ENCODE measurements at places on chromosomes 5 and 9. TPM values are rescaled to one million over a fixed set of nuclear protein-coding genes. Genes with fewer than 3 reads are reported as not detected.

GRCh38 chr5:176440927-176441706, 7.1 kb upstream of the FAF2 start:
- no peak for DNase-seq

- DNase-seq: no peak
These were observed 523.5 kb downstream of the CDH12 start for GRCh38 chr5:22329683-22330082.

The CCDC183 gene
- polyA plus RNA-seq: not detected

The CDKN2B-AS1 gene
- polyA plus RNA-seq: 0.48 TPM

DNA sequence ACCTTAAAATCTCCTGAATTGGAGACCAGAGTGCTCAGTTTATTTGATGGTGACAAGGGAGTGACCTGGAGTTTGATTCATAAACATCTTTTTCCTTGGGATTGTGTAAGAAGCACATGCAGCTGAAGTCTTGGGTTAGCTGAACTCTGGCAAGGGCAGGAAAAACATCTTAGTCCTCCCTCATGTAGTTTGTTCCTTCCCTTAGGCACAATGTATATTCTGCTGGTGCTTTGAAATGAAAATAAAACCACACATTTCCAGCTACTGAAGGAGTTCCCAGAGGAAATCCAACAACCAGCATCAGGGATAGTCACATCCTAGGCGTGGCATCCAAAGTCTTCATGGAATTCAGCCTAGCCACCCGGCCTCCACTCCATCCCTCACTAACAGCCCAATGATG, 95.2 kb upstream of the PAPPA start:
- DNase-seq: no peak

GRCh38 chr5:33938881-33939280, 2.7 kb downstream of the RXFP3 start:
- DNase-seq: no peak

DNA sequence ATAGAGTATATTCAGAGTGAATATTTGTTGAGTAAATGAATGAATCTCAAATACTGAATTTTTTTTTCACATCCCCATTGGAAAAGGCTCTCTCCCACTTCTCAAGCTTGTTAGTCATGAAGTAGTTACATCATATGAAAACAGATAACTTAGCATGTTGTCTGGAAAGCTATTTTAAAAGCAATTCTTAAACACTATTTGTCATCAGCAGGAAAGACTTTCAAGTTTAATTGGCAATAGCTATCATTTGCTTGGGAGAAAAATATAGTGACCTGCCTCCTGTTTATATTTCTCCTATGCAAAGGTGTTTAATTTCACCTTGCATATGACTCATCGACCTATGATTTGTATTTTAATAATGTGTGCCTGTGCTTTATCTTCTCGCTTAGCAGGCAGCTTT, 499.8 kb upstream of the GRIA1 start:
- no peak for DNase-seq

GRCh38 chr5:72248410-72248981, 71.5 kb downstream of the MRPS27 start:
- no peak for DNase-seq

- no peak for DNase-seq
These were observed 331.9 kb downstream of the ADAMTS6 start for GRCh38 chr5:65149827-65150226.

The RNF183 gene
- polyA plus RNA-seq: not detected

DNA sequence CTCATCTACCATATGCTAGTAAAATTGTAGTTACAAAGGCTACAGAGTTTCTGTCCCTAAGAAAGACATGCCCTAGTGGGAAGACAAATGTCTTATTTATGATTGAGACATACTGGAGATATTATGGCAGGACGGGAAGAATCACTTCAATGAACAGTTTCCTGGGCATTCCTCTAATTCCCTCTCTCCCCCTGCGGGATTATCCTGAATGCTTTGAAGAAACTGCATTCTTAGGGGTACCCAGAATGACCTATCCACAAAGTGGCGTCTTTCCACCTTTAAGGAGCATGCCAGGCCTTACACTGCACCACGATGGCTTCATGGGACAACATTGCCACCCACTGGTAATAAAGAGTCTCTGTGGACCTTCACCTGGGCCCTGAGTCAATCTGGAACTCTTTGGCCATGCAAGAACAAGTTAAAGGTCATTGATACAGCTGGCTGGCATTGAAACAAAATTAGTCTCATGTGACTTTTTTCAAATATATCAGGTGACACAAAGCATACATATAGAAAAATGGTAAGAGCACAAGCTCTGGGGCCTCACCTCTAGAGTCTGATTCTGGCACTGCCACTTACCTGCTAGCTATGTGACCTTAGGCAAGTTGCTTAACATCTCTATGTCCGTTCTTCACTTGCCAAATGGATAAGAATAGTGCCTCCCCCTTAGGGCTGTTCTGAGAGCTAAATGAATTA, 32.0 kb downstream of the ANKRD55 start:
- peak; percentile 18 for DNase-seq

- no peak for DNase-seq
These were observed 10.3 kb downstream of the PTPA start for GRCh38 chr9:129121483-129121882.

The KCNIP1 gene
- not detected for polyA plus RNA-seq

DNA sequence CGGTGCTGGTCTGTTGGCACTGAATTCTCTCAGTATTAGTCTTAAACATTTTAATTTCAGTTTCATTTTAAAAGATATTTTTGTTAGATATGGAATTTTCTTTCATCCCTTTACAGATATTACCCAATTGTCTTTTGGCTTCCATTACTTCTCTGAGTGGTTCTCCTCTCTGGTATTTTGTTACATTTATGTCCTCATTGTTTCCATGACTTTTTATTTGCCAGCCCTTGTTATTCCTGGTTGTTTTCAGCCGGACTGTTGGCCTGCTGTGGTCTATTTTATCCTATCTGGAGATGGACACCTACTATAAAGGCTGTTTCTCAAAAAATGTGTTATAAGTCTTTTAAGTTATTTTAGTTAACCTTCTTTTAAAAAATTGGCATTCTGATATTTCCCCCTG, 117.2 kb downstream of the ARHGEF28 start:
- DNase-seq: no peak

DNA sequence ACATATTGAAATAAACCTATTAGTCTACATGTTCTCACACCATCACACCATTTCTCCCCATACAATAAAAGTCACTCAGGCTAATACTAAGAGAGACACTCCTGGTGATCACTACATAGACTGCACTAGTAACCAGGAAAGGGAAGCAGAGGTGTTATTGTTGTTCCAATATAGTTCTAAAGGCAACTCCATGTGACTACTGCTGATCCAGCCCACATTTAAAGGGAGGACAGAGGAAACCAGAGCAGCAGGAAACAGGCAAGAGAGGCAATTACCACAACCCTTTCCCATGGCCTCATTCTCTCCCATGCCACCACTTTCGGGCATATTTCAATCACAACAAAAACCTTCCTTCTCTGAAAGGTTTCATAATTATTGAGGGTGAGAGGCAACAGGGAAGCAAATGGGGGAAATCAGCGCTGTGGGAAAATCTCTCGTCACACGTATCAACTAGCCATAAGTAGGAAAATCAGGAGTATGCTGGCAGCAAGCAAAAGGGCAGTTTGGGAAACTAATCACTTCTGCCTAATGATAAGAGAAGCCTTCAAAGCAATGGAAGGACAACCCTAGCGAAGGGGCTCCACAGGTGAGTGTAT, 1.8 kb downstream of the UBAP2 start:
- no peak for DNase-seq

DNA sequence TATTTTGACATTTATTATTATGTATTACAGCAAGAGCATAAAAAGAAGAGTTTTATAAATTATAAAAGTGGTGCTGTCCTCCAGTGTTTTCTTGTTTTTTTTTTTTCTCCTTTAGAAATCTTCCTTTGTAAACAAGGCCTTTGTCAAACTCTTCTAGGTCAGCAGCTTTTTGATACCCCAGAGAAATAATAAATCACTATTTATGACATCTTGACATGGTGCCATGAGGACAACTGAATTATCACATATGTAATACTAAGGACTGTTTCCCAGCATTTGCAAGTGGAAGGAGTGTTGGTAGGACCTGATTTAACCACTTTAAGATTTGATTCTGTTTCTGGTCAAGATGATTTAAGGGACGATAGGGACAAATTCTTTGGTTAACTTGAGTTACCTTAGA, 4.6 kb downstream of the SMARCA2 start:
- DNase-seq: no peak

DNA sequence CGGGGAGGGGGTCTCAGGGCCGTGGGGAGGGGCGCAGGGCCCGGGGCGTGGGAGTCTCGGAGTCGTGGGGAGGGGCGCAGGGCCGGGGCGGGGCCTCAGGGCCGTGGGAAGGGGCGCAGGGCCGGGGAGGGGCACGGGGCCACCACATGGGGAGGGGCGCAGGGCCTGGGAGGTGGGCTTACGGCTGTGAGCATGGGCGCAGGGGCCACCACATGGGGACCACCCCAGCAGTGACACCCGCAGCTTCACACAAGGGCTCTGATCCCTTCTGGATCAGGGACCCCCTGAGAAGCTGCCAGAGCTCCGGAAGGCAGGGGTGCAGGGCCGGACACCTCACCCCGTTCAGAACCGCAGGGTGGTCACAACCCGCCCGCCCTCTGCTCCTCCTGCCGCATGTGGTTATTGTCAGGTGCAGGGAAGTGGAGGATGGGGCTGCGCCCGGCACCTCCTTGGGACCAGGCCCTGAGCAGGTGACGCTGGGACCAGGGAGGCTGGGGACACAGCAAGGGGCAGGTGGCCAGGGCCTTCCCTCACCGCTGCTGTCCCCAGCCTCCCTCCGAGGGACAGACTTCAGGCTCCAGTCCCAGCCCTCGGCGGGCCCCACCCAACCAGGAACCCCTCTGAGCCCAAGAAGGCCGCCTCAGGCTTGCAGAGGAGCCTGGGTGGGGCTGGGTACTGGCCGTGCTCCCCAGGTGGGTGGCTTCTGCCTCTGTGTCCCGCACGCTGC, 53.7 kb downstream of the EXD3 start:
- no peak for DNase-seq

DNA sequence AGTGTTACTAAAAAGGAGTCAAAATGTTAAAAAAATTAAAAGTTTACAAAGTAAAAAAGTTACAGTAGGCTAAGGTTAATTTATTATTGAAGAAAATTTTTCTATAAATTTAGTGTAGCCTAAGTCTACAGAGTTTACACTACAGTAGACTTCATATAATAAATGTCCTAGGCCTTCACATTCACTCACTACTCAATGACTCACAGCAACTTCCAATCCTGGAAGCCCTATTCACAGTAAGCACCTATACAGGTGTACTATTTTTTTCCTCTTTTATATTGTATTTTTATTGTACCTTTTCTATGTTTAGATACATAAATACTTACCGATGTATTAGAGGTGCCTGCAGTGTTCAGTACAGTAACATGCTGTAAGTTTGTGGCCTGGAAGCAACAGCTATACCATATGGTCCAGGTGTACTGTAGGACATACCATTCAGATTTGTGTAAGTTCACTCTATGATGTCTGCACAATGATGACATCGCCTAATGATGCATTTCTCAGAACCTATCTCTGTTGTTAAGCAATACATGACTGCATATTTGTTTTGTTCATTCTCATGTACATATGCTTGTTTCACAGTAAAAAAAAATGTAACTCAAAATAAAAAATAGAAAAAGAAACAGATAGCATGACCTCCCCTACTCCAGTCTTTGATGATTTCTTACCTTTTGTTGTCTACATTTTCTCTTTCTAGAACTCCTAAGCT, 64.7 kb downstream of the NR3C1 start:
- DNase-seq: no peak

Measured in naive B cell (primary cell).